Right ventricle myocardium superior (tissue), 1 donor: ENCODE measurements at places on chromosomes 1 and 21.

- DNase-seq, result no peak
Observed at GRCh38 chr1:83058327-83058726, 940.6 kb downstream of the TTLL7 start.

GRCh38 chr1:202319381-202320080 lies 22.2 kb downstream of the UBE2T start:
- no peak for DNase-seq

GRCh38 chr1:147071142-147071541 lies 101.1 kb downstream of the PRKAB2 start:
- no peak for DNase-seq

- no peak for DNase-seq
Observed at GRCh38 chr1:107874221-107874620, 90.8 kb downstream of the VAV3 start.

GRCh38 chr1:155932487-155932886 lies 1.7 kb downstream of the KHDC4 start:
- no peak for DNase-seq

DNA sequence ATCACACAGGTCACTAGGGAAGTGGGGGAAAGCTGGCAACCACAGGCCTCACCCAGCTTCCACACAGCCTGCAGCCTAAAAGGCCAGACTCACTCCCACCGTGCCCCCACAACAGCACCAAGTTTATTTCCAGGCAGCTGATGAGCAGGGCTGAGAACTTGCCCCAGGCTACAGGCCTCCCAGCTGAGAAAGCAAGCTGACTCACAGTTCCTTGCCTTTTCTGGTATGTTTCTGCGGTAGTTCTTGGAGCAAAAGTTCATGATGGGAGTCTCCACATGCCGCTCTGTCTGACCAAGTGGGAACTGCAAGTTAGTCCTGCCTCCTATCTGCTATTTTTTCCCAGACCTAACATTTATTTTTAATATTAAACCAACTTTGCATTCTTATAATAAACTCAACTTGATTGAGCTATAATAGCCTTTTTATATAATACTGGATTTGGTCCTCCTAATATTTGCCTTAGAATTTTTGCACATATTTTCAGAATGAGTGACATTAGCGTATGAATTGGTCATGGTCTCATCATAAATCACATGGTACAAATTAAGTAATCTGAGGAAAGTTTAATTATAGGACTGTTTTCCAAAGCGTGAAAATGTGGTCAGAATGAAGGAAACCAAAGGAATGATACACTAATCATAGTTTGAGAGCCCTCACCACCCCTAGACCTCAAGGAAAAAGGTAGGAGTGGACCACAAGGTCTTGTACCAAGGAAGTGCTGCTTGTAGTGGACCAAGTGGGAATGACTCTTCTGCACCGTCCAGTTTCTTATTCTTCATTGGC lies 30.7 kb downstream of the RPAP2 start:
- no peak for DNase-seq

DNA sequence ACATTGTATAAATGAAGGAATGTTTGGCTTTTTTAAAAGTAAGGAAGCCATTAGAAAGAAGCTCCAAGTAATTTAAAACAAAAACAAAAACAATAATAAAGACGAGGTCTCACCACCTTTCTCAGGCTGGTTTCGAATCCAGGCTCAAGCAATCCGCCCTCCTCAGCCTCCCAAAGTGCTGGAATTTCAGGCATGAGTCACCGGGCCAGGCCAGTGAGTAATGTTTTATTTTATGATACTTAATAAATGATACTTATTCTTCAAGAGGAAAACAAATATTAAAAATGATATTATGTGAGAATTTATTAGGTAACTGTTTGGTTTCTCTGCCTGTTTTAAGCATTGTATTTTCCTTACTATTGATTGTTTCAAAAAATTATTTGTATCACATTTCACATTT lies 201.4 kb upstream of the BRINP3 start:
- no peak for DNase-seq

GRCh38 chr1:88784551-88784950 lies 100.5 kb downstream of the PKN2 start:
- no peak for DNase-seq

- DNase-seq, result no peak
Observed at GRCh38 chr21:28227881-28228635, 764.6 kb downstream of the LTN1 start.

DNA sequence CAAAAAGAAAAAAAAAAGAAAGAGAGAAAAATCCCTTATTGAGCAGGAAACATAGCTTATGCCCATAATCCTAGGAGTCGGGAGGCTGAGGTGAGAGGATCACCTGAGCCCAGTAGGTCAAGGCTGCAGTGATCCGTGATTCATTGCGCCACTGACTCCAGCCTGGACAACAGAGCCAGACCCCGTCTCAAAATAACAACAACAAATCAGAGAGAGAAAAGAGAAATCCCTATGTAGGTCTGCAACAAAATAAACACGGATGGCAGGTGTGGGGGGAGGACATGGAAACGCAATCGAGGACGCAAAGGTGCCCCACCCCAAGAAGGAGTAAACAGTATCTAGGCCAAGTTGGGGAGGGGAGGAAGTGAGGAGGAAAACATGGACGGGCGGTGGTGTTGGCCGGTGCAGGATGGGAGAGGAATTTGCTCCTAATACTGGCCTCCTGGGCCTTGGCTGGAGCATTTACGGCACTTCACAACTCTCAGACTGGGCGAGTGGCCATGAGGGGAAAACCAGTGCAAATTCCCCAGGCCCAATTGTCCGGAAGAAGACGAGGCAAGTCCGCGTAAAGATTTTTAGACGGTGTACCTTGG lies 609 bp upstream of the CHTOP start:
- DNase-seq, result no peak

GRCh38 chr21:38386967-38387366 lies 111.3 kb downstream of the ERG start:
- no peak for DNase-seq

DNA sequence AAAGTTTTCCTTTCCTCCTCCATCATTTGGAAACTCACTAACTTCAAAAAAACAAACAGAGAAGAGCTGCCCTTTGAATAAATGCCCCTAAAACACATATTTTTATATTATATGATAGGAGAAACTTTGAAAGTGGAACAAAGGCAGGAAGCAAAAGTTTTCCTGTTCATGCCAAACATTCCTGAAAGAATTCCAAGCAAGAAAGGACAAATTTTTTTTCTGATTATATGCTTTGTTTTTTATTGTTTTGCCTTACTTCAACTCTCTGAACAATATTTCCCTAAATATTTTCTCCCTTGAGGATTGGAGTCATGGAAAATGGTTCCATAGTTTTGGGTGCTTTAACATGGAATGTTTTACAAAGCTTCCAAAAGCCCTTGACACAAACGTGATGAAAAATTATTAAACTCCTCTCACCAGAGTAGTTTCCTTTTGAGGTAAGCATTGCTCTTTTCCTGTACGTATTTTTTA lies 638.5 kb upstream of the CAMK1G start:
- no peak for DNase-seq

DNA sequence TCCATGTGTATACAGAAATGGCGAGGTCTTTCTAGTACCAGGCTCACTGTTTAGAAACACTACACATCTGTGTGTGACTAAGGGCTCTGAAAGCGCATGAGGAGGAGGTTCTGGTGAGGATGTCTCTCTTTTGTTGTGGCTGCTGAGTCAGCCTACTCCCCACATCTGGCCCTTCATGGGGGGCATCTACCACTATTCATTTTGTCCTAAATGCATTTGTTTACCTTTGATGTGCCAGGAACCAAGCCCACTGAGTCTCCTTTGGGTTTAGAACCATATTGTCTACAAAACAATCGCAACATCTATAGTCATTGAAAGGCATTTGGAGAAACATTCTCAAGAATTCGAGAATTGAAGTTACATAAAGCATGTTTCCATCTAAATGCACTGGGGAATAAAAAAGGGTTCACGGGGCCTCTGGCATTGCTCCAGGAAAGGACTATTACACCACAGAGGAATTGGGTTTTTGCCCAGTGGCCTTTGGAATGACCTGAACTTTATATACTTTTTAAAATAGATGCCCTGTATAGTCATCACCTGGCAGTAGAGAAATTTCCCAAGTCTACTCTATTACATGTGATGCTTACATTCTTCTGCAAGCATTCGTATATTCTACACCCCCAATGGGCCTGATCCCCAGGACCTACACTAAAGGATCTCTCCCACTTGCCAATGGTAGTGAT lies 35.1 kb upstream of the ADORA3 start:
- no peak for DNase-seq

DNA sequence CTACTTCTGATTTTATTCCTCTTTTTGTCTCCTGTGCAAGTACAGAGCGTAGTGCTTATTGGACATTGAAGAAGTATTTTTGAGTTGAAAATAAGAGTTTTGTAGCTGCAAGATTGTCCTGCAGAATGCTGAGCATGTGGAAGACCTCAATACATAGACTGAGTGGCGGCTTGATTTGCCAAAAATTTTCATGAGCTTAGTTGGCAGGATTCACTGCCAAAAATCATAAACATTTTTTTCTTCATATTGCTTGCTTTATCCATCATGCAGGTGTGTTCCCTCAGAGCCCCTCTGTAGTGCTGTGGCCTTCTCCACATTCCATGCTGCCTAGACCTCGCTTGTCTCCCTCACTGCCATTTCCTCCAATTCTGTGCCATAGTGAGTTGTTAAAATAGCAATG lies 100.1 kb downstream of the DUSP10 start:
- no peak for DNase-seq

- no peak for DNase-seq
Observed at GRCh38 chr1:168397806-168398205, 117.1 kb downstream of the TBX19 start.

- no peak for DNase-seq
Observed at GRCh38 chr21:29082046-29082815, 8.8 kb upstream of the CCT8 start.

- no peak for DNase-seq
Observed at GRCh38 chr1:40879482-40880175, 17.5 kb upstream of the CITED4 start.

DNA sequence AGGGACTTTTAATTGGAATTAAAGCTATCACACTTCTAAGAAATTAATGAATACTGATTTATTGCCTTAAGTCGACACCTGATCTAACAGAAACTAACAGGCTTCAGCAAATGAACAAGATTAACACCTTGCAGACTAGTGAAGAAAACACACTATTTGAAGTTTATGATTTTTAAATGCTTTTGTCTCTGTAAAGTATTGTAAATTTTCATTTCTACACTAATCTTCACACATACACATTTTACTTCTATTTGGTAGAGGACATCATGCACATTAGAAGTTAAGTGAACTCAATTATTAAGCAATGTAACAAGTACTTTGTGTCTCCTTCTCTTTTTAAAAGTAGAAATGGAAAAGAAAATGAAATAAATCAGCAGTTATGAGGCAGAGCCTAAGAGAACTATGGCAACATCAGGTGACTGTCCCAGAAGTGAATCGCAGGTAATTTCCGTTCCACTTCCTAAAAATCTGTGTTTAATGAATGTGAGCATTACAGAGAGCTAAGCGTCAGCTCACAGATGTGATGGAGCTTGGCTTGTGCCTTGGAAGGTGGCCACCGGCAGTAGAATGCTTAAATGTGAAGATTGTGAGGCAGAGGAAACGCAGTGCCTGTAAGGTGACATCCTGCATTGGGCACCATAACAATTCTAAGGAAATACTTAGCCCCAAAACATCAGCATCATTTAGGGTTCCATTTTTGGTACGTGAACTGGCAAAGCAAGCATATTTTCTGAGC lies 1.2 kb downstream of the PRMT2 start:
- no peak for DNase-seq

GRCh38 chr1:74053407-74053806 lies 144.6 kb downstream of the LRRIQ3 start:
- no peak for DNase-seq

- no peak for DNase-seq
Observed at GRCh38 chr1:191890433-191891088, 267.7 kb upstream of the RGS18 start.

DNA sequence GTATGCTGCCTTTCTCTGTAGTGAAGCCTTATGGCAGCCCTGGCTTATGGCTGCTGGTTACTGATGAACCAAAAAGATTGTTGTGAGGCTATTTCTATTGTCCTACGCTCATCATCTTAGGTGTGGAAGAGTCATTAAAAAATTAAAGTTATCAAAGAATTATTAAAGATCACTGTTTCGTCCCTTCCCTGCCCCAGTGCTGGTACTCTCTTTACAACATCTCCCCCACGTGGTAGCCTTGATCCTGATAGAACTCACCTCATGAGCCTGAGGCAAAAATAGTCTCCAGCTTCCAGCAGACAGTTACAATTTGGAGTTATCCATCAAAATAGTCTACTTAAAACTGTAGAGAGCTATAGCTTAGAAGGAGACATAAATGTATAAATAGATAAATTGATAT lies 201.5 kb downstream of the S1PR1 start:
- DNase-seq, result no peak

GRCh38 chr1:30798389-30799232 lies 41.0 kb upstream of the LAPTM5 start:
- peak; percentile 67 for DNase-seq

DNA sequence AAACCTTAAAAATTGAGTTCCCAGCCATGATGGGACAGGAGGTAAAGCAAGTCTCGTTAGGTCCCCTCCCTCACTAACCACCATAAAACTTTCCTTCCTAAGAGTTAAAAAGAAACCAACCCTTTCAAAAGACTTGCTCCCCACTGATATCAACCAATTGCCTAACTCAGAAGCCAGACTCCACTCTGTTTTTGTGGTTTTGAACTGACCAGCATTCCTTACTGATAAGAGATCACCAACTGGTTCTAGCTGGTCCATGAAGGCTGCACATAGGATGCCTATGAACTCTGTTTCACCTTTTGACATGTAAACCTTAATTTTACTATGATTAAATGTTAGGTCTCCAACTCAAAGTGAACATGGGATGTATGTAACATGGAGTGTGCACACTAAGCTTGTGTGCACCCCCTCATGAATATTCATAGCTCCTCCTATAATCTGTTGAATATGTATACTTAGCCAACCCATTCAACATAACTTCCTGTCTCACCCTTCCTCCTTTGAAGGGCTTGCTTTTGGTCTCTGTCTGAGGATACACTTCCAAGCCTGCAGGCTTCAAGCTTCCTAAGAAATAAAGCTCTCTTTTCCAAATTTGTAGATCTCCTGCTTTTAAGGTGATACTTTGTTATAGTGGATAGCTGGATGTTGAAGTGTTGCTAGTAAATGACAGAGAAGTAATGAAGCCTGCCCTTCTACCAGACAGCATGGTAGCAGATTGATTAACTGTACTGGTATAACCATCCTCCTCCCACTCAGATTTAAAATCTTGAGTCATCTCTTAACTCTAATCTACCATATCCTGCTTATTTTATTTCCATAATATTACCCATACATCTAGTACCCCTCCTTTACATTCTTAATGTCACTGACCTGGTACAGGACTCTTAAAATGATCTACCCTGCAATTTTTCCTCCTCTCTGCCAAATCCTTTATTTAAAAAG lies 95.6 kb downstream of the ZNF644 start:
- no peak for DNase-seq

DNA sequence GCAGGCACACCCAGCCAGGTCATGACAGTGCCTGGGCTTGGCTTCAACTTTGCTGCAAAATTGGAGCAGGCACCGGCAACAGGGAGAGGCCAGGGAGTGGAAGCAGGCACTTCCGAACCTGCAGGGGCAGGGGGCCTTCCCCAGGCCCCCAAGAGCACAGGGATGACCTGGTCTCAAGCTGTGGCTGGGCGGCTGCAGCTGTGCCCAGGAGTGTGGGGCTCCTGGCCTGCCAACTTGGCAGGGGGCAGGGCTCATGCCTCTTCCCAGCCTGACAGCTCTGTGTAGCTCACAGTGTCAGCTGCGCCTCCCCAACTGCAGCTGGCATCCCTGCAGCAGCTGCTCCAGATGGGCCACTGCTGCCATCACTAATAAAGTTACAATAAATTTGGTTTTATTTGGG lies 51.5 kb upstream of the SCYL3 start:
- no peak for DNase-seq
